ENCODE measurements at places on chromosomes 12 and 14.
A peak's percentile ranks its signal among the peaks of the same experiment; 100 is the strongest.

GRCh38 chr12:74741112-74741511 lies 203.5 kb downstream of the ATXN7L3B start:
- no peak for DNase-seq

GRCh38 chr14:78227248-78228077 lies 57.3 kb downstream of the NRXN3 start:
- DNase-seq: no peak

DNA sequence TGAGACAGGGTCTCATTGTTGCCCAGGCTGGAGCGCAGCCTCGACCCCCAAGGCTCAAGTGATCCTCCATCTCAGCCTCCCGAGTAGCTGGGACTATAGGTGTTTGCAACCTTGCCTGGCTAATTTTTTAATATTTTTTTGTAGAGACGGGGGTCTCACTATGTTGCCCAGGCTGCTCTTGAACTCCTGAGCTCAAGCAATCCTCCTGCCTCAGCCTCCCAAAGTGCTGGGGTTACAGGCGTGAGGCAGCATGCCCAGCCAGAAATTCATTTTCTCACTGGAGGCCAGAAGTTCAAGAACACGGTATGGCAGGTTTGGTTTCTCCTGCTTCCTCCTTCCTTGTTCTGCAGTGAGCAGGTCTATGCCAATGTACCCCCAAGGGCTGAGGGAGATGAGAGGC lies 3.7 kb downstream of the RNASE1 start:
- DNase-seq: no peak

- DNase-seq: peak; percentile 68
Observed at GRCh38 chr12:102427543-102427941, 52.8 kb downstream of the IGF1 start.

DNA sequence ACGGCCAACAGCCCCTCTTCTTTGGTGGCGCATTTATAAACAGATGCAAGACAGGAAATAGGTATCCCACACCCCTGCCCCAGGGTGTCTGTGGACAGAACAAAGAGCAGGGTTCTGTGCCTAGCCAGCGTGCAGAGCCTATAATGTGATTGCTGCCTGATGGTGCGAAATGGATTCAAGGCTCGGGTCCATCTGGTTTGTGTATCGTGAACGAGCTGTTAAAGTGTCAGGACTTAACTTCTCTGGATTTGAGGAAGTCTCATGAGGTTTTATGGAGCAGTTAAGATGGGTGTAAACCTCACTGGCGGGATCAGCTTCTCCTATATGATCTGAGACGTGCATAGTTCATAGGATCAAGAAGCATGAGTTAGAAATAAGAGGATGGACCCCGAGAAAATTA lies 388.7 kb upstream of the TBX3 start:
- no peak for DNase-seq

GRCh38 chr14:77158882-77159255 lies 17.3 kb upstream of the ZDHHC22 start:
- DNase-seq: peak; percentile 37

GRCh38 chr12:4015225-4016091 lies 142.3 kb upstream of the PARP11 start:
- no peak for DNase-seq

DNA sequence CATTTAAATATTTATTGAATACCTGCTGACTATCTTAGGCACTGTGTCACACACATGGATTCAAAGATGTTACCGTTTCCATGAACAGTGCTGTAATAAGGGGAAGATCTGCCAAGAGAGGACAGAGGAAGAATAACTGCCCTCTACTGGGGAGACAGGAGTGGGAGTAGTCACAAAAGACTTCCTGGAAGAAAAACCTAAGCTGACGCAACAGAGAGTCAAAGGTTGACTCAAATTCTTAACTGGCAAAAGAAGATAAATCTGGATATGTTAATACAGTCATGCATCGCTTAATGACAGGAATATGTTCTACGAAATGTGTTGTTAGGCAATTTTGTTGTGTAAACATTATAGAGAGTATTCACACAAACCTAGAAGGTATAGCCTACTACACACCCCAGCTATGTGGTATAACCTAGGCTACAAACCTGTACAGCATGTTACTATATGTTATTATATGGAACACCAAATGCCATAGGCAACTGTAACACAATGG lies 51.5 kb downstream of the DCAF5 start:
- DNase-seq: no peak

DNA sequence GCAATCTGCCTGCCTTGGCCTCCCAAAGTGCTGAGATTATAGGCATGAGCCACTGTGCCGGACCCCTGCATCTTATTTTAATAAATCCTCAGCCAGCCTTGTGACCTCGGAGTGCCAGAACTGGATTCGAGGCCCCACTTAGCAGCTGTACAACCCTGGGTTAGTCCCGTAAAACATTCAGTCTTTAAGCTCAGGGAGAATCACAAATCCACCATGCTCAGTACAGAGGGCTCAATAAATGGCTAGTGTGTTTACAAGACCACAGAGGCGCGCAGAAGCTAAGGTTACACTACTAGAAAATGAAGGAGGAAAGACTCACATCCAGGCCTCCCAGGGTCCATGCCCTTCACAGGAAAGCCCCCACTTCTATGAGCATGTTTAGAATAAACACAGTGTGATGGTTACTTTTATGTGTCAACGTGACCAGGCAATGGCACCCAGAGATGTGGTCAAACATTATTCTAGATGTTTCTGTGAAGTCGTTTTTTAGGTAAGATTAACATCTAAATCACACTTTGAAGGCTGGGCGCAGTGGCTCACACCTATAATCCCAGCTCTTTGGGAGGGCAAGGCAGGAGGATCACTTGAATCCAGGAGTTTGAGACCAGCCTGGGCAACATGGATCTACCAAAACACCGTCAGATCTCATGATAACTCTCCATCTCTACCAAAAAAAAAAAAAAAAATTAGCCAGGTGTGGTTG lies 55.3 kb downstream of the CLMN start:
- no peak for DNase-seq

GRCh38 chr14:86072116-86072894 lies 542.4 kb downstream of the FLRT2 start:
- DNase-seq: no peak

- DNase-seq: no peak
Observed at GRCh38 chr12:116931665-116932064, 20.9 kb downstream of the FBXW8 start.

- no peak for DNase-seq
Observed at GRCh38 chr12:12474931-12475795, 87.5 kb downstream of the DUSP16 start.
